Muscle of leg (tissue), 16 donors: ENCODE measurements at places on chromosomes 5 and 9. TPM values are rescaled to one million over a fixed set of nuclear protein-coding genes. Genes with fewer than 3 reads are reported as not detected.

- no peaks in the 10 kb centered on the region for H3K27me3 ChIP-seq
- H3K27ac ChIP-seq = no peak overlapping the region
- H3K4me1 ChIP-seq = no peaks in the 10 kb centered on the region
- H3K4me3 ChIP-seq = no peak overlapping the region
- H3K36me3 ChIP-seq = no peaks in the 10 kb centered on the region
- no peak for DNase-seq
Measured at GRCh38 chr5:81007637-81008027, 47.5 kb downstream of the RASGRF2 start.

DNA sequence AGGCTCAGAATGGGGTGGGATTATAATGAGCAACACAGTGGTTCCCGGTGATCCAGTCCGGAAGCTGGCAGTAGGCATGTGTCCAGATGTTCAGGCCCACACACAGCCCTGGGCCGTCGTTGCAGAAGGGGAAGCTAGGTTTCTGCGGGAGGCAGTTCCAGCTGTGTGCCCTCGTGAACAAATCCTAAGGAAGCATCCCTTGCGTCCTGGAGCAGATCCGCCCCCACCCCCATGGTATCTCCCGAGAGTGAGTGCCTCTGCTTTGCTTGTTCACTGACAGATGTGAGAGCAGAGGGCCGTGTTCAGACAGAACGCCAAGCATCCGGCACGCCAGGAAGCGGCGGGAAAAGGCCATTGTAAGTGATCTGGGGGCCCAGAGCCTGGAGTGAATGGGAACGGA lies 104.8 kb downstream of the PDE6A start:
- H3K27me3 ChIP-seq = no peaks in the 10 kb centered on the region
- H3K4me3 ChIP-seq = no peak overlapping the region
- peaks cover 18% of the 10 kb centered on the region for H3K4me1 ChIP-seq
- peaks cover 42% of the 10 kb centered on the region for H3K36me3 ChIP-seq
- peak; percentile 44 for DNase-seq

- no peak overlapping the region for H3K4me3 ChIP-seq
- H3K27ac ChIP-seq = no peak overlapping the region
- H3K27me3 ChIP-seq = no peaks in the 10 kb centered on the region
- H3K4me1 ChIP-seq = no peaks in the 10 kb centered on the region
- peaks cover 8% of the 10 kb centered on the region for H3K36me3 ChIP-seq
- no peak for DNase-seq
Measured at GRCh38 chr5:9212605-9213004, 333.3 kb downstream of the SEMA5A start.

GRCh38 chr9:12629067-12629466 lies 64.1 kb upstream of the TYRP1 start:
- no peak for DNase-seq
- H3K4me3 ChIP-seq = no peak overlapping the region
- H3K27me3 ChIP-seq = no peaks in the 10 kb centered on the region

DNA sequence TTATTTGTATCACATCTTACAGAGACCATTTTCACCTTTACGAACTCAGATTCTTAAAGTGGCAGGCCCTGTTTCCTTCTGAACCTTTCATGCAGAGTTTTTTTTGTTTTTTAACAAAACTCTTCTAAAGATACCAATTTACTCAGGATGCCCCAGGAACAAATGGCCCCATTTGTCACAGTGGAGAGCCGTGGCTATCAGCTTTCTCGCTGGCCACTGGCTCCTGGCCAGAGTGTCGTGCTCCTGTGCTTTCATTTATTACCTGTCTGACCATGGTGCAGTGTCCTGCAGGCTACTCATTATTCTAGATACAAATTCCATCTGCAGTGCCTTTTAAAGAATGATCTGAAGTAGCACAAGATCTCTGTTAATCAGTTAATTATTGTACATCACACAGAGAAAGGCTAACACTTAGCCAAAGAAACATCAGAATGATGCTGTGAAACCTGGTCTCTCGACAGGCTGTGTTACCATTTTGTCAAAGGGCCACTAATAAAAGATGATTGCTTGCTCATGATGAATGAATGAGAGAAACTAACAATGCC lies 27.8 kb downstream of the ADRA1B start:
- no peak overlapping the region for H3K4me3 ChIP-seq
- no peak overlapping the region for H3K27ac ChIP-seq
- no peaks in the 10 kb centered on the region for H3K4me1 ChIP-seq
- DNase-seq = no peak
- H3K36me3 ChIP-seq = no peaks in the 10 kb centered on the region

- H3K27me3 ChIP-seq = no peaks in the 10 kb centered on the region
- DNase-seq = no peak
Measured at GRCh38 chr9:114629563-114630090, 18.5 kb downstream of the TMEM268 start.

DNA sequence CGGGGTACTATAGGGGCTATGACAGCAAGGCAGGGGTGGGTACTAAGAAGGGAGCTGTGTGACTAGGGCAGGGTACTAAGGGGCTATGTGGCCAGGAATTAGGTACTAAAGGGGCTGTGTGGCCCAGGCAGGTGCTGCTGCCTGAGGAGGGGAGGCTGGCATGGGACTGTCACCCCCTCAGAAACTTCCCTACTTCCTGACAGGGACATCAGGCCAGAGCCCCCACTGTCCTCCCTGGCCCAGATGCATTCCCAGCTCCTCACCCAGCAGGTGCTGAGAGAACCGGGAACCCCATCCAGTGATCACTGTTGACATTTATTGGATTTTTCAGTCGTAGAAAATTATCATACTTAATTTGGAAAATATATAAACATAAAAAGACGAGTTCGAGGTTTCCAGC lies 26.6 kb downstream of the IRX2 start:
- no peaks in the 10 kb centered on the region for H3K36me3 ChIP-seq
- DNase-seq = no peak
- H3K27ac ChIP-seq = no peak overlapping the region
- H3K4me1 ChIP-seq = no peaks in the 10 kb centered on the region
- H3K4me3 ChIP-seq = no peak overlapping the region

DNA sequence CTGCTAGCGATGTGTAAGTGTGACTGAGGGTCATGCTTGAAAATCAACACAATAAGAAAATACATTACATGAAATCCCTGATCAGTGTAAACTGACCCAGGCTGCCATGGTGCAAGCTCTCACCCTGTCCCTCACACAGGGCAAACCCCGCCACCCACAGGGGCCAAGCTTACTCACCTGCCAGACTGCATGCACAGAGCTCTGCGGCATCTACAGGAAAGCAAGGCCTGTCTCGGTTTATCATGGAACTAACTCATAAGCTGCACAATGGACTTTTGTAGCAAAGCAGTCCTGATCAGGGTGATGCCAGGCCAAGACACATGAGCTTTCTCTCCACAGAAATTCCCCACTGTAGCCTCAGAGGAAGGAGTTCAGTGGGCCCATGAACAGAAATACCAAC lies 9.7 kb downstream of the IPPK start:
- no peaks in the 10 kb centered on the region for H3K27me3 ChIP-seq
- peaks cover 22% of the 10 kb centered on the region for H3K36me3 ChIP-seq
- no peak for DNase-seq
- H3K4me1 ChIP-seq = peaks cover 2% of the 10 kb centered on the region

GRCh38 chr9:82209797-82210470 lies 221.4 kb downstream of the SPATA31D1 start:
- H3K36me3 ChIP-seq = no peaks in the 10 kb centered on the region
- no peak overlapping the region for H3K27ac ChIP-seq
- no peaks in the 10 kb centered on the region for H3K4me1 ChIP-seq
- H3K4me3 ChIP-seq = no peak overlapping the region
- DNase-seq = no peak
- no peaks in the 10 kb centered on the region for H3K27me3 ChIP-seq

- H3K36me3 ChIP-seq = no peaks in the 10 kb centered on the region
- H3K27ac ChIP-seq = no peak overlapping the region
- H3K4me3 ChIP-seq = no peak overlapping the region
- no peaks in the 10 kb centered on the region for H3K27me3 ChIP-seq
Measured at GRCh38 chr5:98443881-98444280, 329.6 kb upstream of the RGMB start.

GRCh38 chr9:124110307-124110915 lies 98.8 kb downstream of the LHX2 start:
- H3K36me3 ChIP-seq = no peaks in the 10 kb centered on the region
- peak; percentile 85 for DNase-seq
- no peaks in the 10 kb centered on the region for H3K4me1 ChIP-seq
- no peak overlapping the region for H3K27ac ChIP-seq
- no peak overlapping the region for H3K4me3 ChIP-seq
- peaks cover 3% of the 10 kb centered on the region for H3K27me3 ChIP-seq

DNA sequence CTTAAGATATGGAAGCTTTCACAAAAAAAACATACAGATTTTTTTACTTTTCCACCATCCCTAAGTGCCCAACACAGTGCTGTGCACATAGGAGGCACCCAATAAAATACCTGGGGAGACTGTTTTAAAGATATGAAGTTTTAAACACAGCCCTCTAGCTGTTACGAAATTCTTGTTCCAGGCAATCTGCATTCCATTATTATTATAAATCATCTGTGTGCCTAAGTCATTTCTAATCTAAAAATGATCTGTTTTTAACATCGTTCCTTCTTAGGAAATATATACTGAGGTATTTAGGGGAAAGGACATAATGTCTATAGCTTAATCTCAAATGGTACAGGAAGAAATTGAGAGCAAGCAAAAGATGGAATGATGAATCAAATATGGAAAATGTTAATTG lies 32.7 kb upstream of the ISCA1 start:
- H3K27ac ChIP-seq = no peak overlapping the region
- H3K4me1 ChIP-seq = no peaks in the 10 kb centered on the region
- no peak overlapping the region for H3K4me3 ChIP-seq
- H3K27me3 ChIP-seq = no peaks in the 10 kb centered on the region

DNA sequence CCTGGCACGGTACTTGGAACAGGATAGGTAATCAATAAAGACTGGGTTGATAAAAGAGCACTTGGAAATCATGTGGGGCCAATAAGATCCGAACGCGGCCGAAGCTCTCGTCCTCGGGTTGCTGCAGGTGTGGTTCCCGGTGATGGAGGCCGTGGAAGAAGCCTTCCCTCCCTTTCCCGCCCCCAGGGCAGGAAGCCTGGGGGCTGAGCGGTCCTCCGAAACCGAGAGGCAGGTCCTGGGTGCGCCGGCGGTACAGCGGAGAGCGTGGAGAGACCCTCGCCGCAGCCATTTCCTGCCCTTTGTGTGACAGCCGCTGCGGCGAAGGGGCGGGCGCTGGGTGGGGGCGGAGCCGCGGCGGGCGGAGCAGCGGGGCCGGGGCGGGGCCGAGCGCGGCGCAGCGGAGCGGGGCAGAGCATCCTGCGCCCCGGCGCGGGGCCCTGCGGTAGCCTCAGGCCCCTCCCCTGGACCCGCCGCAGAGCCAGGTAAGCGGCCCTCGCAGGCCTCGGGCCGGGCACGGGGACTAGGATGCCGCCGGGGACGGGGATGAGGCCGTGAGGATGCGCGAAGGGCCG lies at the start of gene CYFIP2:
CYFIP2 (plus strand) TSS at position 410 of the 572 bp plus-strand sequence. CDS start 19,239 bp downstream, outside the sequence.
- DNase-seq = peak; percentile 61
- H3K27ac ChIP-seq = no peak within 1 kb of the TSS
- peaks cover 27% of the 10 kb centered on the region for H3K4me1 ChIP-seq
- no peaks in the 10 kb centered on the region for H3K36me3 ChIP-seq
- peaks cover 22% of the 10 kb centered on the region for H3K27me3 ChIP-seq

GRCh38 chr9:129884220-129885017 lies 49.2 kb downstream of the USP20 start:
- peaks cover 52% of the 10 kb centered on the region for H3K4me1 ChIP-seq
- H3K4me3 ChIP-seq = peak overlapping the region; percentile 11
- no peak overlapping the region for H3K27ac ChIP-seq
- DNase-seq = peak; percentile 83
- peaks cover 3% of the 10 kb centered on the region for H3K27me3 ChIP-seq

DNA sequence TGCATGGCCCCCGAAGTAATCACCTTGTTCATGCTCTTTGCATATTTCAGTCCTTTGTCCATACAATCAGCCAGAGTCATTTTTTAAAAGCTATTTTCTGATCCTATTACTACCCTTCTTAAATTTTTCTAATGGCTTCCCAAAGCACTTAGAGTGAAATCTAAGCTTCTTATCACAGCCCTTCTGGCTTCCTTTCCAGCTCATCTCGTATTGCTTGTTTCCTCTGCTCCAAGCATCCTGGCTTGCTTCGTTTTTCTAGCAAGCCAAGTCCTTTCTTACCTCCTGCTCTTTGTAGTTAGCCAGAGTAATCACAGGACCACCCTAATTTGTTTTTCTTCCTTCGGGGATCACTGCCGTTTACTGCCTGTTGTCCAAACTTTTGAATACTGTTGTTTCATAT lies 453.3 kb downstream of the KIF4B start:
- no peaks in the 10 kb centered on the region for H3K36me3 ChIP-seq
- H3K27me3 ChIP-seq = no peaks in the 10 kb centered on the region
- no peak overlapping the region for H3K4me3 ChIP-seq
- H3K4me1 ChIP-seq = no peaks in the 10 kb centered on the region
- no peak overlapping the region for H3K27ac ChIP-seq

DNA sequence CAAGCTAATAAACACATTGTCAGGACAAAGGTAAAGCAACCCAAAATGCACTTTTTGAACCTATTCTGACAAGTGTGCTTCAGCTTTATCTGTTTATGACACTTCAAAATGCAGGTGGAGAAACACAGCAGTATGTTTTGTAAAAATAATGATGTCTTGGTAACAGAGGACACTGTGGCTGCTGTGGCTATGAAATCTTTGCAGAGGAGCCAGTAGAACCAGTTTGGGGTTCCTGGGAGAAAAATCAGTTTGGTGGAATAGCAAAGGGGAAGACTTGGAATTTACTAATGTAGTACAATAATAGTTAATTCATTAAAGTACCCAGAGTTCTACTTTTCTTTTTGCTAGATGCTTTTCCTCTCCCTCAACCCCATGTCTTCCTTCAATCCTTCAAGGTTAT lies 40.6 kb downstream of the SIL1 start:
- H3K27me3 ChIP-seq = no peaks in the 10 kb centered on the region
- H3K36me3 ChIP-seq = no peaks in the 10 kb centered on the region
- no peak for DNase-seq

DNA sequence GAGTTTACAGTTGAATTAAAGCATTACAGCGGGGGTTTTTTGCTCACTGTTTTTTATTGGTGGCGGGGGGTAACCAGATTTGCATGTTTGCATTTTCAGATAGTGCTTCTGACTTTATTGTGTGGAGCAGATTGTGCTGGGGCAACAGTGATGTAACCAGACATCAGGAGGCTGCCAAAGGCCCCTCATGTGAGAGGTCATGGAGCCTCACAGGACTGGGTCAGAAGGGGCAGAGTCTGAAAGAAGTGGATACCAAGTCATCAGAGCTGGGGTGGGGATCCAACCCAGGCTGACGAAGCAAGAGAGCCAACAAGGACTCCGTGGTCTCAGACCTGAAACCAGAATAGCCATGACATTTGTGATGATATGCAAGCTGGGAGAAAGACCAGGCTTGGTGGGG lies 259.4 kb upstream of the TAS2R1 start:
- no peaks in the 10 kb centered on the region for H3K27me3 ChIP-seq
- H3K36me3 ChIP-seq = no peaks in the 10 kb centered on the region
- H3K27ac ChIP-seq = no peak overlapping the region
- peaks cover 5% of the 10 kb centered on the region for H3K4me1 ChIP-seq
- no peak for DNase-seq
- H3K4me3 ChIP-seq = no peak overlapping the region

DNA sequence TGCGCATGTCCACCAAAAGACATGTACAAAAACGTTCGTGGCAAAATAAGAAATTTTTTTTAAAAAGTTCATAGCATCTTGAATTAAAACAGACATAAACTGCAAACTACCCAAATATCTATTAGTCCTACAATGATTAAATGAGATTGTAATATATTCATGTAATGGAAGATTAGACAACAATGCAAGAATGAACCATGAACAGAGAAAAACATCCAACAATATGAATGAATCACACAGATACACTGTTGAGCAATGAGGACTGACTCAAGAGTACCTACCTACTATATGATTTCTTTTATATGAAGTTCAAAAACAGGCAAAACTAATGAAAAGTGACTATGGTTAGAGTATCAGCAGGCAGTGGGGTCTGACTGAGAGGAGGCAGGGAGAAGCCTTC lies 17.9 kb upstream of the CTNNAL1 start:
- DNase-seq = no peak
- peaks cover 6% of the 10 kb centered on the region for H3K4me1 ChIP-seq
- no peaks in the 10 kb centered on the region for H3K27me3 ChIP-seq

SV2C gene
- total RNA-seq = under 0.01 TPM

TRIM32 gene
- 12.4 TPM for total RNA-seq

SLCO6A1 gene
- total RNA-seq = 0.31 TPM

MEIKIN gene
- not detected for total RNA-seq
